Activated T-cell treated with anti-CD3 and anti-CD28 coated beads for 48 hours (primary cell): ENCODE measurements at places on chromosomes 11 and 22.

DNA sequence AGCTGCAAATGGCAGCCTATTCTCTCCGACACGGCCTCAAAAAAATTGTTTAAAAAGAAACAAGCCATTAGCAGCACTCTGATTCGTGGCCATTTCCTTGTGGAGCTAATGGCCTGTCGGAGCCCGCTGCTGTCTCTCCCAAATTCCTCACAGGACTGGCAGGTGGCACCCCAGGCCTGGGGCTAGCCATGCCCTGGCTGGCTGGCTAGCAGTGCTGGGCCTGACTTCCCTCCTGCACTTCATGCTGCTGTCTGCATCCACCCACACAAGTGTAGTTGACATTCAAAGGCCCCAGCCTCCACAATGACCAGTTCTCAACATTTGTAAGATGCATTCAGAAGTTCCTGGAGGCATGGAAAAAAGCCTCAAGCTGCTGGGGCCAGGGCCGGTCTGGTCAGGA, 61.5 kb downstream of the SMCO4 start:
- DNase-seq, result no peak

DNA sequence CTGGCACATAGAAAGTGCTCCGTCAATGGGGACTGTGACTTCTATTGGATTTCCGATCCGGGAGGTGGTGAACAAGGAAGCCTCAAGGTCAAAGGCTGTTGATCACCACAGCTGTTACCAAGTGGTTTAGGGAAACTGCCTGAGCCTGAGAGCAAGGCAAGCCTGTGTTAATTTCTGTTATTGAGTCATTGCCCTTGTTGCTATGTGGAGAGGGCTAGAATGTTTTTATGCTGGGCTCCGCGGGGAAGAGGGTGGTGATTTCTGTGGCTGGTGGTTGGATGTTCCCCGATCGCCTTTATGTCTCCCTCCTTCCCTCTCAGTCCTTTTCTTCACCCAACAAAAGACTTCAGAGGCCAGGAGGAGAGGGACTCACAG, 108.5 kb upstream of the ALX4 start:
- DNase-seq, result no peak

DNA sequence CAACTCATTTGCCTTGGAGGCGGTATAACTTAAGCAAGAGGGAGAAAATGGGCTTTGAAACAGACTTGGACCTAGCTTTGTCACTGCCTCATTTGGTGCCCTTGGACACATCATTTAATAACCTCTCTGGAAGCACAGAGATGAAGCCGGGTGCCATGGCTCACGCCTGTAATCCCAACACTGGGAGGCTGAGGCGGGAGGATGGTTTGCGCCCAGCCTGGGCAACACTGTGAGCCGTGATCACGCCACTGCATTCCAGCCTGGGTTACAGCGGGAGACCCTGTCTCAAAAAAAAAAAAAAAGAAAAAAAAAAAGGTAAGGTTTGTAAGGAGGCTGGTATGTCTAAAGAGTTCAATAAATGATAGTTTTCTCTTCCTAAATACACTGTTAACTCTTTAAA, 806 bp downstream of the COA4 start:
- DNase-seq, result no peak

DNA sequence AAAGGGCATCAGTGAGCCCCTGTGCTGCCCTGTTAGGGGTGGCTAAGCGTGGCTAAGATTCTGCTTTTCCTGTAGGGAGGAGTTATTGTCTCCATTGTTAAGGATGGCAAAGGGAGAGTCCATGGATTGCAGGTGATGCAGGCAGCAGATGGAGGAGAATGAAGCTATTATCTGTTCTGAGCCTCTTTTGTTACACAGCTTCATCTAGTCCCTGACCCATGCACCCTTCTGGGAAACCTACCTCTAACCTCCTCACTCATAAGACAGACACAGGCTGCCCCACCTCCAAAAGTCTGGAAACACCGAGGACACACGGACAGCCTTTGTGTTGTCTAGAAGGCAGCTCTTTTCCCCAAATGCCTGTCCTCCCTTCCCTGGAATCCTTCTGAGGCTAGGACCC, 13.7 kb downstream of the SMIM38 start:
- DNase-seq, result no peak

GRCh38 chr11:86370922-86371594, 3.6 kb upstream of the CCDC81 start:
- DNase-seq, result no peak

DNA sequence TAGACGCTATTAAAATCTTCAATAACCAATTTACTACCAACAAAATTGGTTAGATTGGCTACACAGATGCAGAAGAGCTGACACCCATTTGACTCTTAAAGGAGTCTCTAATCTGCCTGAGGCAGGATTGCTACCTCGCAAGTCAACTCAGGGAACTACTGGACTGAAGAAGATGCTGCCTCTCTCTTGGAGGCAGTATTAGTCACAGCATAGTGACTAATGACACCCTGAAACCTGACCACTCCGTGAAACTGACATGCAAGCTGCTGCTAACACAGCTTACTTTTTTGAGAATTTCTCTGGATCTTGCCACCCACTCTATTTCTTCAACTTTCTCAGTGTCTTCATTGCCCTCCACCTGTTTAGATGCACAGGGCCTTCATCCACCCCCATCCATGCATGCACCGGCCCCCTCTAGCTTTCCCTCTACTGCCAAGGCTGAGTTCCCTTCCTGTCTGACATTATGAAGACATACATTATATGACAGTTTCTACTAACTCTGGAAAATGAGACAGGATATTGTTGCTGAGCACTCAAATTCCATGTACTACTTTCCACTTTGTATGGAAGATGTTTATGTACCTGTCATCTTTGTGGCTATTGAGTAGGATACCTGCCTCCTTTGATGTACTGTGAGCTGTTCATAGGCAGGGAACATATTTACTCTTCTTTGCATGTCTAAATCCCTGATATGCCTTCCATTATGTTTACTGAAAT, 183.2 kb downstream of the MSANTD4 start:
- DNase-seq, result no peak

DNA sequence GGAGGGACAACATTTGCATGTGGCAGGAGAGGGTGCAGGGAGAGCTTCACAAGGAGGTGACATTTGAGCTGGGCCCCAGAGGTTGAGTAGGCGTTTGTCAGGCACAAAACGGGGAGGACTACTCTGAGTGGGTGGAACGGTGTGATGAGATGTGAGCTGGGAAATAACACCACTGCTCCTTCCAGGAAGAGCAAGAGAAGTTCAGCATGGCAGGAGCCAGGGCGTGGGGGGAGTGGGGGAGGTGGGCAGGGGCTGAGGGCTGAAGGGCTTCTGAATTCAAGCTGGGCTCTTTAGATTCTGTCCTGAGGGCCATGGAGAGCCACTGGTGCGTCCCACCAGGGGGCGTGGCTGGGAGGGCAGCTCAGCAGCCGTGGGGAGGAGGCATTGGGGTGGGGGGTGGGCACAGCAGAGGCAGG, 54.2 kb downstream of the OTOG start:
- DNase-seq, result no peak

GRCh38 chr22:48217596-48217995, 1455.1 kb downstream of the TBC1D22A start:
- no peak for DNase-seq

GRCh38 chr22:31173386-31174145, 13.6 kb downstream of the RNF185 start:
- no peak for DNase-seq

DNA sequence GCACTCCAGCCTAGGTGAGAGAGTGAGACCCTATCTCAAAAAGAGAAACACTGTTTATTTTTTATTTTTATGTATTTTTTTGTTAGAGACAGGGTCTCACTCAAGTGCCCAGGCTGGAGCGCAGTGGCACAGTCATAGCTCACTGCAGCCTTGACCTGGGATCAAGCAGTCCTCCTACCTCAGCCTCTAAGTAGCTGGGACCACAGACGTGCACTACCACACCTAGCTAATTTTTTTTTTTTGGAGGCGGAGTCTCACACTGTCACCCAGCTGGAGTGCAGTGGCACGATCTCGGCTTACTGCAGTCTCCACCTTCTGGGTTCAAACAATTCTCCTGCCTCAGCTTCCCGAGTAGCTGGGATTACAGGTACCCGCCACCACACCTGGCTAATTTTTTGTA, 6.4 kb downstream of the RBX1 start:
- no peak for DNase-seq

DNA sequence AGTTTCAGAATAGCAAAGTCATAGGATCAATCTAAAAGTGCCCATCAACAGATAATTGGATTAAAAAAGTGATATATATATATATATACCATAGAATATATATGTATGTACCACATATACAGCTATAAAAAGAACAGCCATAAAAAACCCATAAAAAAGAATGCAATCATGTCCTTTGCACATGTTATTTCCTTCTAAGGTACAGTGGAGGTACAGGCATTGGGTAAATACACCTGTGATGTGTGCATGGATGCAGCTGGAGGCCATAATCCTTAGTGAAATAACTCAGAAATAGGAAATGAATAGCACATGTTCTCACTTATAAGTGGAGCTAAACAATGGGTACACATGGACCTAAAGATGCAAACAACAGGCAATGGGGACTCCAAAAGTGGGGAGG, 7.1 kb upstream of the DKK3 start:
- DNase-seq, result no peak

- no peak for DNase-seq
Measured at GRCh38 chr11:50423208-50423607, 390.5 kb downstream of the OR4C45 start.

- DNase-seq, result no peak
Measured at GRCh38 chr11:117792241-117792640, 4.8 kb downstream of the DSCAML1 start.

- DNase-seq, result no peak
Measured at GRCh38 chr22:33329398-33329797, 271.2 kb upstream of the SYN3 start.

DNA sequence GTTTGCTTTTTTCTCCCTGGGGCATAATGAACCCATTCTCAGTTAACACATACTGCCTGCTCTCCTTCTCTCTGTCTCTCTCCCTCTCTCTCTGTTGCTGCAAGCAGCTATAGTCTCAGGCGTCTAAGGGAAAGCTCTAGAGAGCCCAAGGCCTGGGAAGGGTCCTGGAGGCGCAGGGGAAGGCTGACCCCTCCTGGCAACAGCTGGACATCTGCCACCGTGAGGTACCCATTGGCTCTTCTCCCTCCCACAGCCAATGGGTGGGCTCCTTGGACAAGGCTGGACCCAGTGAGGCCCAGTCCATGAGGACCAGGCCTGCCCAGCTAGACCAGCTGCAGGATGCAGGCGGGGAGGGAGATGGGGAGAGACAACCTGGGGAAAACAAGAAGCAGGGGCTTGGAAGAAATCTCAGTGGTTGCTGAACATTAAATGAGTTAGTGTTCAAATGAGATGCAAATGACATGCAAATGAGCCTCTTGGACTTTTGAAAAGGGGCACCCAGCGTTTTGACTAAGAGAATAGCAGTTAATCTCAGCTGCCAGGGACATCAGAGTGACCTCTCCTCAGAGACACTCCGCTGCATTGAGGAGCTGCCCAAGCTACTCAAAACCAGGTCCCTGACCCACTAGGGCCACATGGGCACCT, 349.7 kb downstream of the BUD13 start:
- DNase-seq, result no peak

DNA sequence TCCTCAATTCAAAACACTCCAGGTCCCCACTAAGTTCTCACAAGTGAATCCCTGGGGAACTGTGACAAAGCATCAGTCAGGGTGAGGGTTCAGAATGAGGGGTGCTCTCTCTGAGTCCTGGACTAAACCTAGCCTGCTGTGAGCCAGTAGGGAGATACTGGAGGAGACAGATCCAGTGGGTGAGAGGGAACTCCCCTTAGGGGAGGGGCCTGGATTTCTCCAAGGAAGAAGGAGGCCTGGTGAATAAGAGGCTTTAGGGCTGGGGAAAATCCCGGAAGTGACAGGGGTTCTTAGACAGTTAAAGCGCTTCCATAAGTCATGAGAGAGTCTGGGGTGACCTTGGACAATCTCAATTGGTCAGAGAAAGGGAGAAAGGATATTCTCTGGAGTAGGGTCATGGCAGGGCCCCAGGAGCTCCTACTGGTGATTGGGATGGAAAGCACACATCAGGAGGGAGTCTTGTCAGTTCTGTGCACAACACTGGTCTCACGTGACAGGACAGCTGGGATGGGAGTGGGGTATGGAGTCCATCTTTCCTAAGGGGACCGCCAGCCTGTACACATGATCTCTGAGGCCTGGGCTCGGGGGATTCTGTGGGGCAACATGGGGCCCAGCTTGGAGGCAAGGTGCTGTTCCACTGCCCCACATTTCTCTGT, 1.5 kb downstream of the TBC1D10A start:
- DNase-seq, result no peak

DNA sequence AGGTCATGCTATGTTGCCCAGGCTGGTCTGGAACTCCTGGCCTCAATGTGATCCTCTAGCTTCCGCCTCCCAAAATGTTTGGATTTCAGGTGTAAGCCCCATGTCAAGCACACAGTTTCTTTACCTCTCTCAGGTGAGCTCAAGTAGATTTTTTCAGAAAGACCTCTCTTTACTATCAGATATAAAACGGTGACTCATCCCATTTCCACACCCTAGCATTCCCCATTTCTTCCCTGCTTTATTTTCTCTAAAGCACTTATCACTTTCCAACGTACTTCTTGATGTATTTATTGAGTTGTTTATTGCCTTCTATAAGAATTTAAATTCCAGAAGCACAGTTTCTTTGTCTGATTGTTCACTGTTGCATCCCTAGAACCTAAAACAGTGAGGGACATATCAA, 3.7 kb downstream of the TSG101 start:
- DNase-seq, result no peak

GRCh38 chr22:28911304-28911690, 27.9 kb downstream of the ZNRF3 start:
- no peak for DNase-seq

DNA sequence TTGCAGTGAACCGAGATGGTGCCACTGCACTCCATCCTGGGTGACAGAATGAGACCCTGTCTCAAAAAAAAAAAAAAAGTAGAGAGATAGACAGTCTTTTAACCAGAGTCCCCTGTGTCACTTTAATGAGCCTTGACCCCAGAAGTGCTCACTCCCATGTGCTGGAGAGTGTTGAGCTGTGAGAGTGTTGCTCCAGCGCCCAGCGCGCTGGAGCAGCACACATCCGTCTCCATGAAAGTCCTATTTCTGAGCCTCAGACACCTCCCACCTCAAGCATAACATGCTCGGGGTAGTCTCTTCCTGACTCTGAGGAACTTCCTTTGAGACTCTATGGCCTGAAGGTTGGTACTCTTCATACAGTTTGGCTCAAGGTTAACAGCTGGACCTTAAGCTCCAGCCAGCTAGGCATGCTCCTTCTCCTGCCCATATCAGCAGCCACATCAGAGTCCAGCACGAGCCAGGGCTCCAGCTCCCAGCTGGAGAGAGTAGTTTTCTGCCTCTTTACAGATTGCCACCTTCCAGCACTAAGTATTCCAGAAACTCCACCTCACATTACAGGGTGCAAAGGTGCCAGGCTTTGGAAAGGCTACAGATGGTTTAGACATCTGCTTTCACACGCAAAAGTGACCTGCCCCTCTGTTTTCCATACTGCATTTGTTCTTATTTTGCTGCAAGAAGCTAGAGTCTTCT, 29.4 kb upstream of the UBASH3B start:
- DNase-seq, result no peak

GRCh38 chr11:65113361-65113756, 1.7 kb downstream of the TM7SF2 start:
- no peak for DNase-seq
